ENCODE measurements at places on chromosomes 4 and X.

DNA sequence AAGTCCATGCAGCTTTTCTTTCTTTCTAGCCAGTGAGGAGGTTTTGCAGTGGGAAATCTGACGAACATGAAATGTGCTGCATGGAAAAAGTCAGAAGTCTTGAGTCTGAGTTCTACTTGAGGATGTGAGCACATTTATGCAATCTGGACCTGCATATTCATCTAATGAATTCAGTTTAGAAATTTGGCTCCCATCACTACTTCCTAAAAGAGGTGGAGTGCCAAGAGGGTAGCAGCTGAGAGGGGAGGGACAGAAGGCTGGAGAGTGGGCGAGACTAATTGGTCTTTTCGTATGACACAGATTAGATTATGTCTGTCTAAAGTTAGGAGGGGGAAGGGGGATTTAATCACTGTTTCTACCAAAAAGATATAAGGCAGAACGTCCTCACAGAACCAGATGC is 535.9 kb downstream of the IQCM start:
- no peak for DNase-seq

- DNase-seq = no peak
Measured at GRCh38 chr4:181475781-181476507, 767.3 kb upstream of the TENM3 start.

DNA sequence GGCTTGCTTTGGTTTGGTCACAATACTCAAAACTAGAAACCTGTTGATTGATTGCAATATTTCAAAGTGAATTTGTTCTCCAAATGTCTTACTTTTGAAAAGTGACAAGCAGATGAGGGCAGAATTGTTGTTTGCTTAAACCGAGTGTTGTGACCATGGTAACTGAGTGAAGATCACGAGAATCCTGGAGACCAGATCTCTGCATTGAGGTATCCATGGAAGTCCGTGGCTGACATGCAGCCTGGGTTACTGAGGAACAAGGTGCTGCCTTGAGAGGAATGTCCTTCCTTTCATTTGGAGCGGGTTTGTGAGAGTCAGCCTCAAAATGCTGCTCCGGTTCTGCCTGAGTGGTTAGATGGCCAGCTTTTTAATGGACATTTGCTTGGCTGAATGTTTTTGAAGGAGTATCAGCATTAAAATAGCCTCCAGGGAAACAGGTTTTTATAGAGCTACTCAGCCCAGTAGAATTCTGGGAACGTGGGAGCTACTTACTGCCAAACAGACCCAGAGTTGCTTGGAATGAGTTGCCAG is 31.3 kb downstream of the NYX start:
- DNase-seq = no peak

- DNase-seq = no peak
Measured at GRCh38 chrX:48826135-48826875, at the start of gene ERAS. Gene ERAS (plus strand): TSS chrX:48826513. CDS start chrX:48829124, 2,611 bp downstream.

DNA sequence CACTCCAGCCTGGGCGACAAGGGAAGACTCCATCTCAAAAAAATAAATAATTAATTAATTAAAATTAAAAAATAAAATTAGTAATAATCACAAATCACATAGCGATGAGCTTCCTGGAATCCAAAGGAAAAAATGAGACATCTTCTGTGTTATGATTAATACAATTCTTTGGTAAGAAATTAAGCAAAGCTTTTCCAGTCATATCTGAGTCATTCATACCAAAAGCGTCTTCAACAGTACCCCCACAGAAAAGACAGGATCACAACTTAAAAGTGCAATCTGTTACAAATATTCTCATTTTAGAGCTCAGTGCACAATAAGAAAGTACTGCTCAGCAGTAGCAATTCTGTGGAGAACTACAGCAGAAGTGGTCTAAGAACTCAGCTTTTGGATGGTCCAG is 168.5 kb upstream of the MXRA5 start:
- no peak for DNase-seq
